HCT116 (cell line): ENCODE measurements at places on chromosomes 6 and 20. TPM values are rescaled to one million over a fixed set of nuclear protein-coding genes. Genes with fewer than 3 reads are reported as not detected.

- H3K4me1 ChIP-seq: no peaks in the 10 kb centered on the region
- no peak overlapping the region for H3K4me3 ChIP-seq
Measured at GRCh38 chr6:166275714-166276166, 32.5 kb downstream of the PRR18 start.

DNA sequence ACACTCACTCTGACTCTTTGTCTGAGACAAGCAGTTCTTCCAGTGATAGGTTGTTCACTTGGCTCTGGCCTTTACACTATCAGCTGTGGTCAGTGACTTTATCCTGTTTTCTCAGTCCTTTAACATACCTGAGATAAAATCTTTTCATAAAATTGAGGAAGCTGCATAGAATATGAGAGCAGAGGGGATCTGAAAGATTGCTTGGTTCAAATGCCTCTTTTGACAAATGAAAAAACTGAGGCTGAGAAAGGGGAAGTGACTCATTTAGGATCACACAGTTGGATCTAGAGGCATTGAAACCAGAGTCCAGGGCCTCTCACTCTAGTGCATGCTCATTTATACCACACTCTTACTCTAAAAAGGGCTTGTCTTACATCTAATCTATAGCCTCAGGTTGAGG lies 277.0 kb upstream of the TBX18 start:
- no peak overlapping the region for H3K27ac ChIP-seq
- DNase-seq: no peak
- peaks cover 3% of the 10 kb centered on the region; the same call in 1 of the 2 replicates for H3K27me3 ChIP-seq

DNA sequence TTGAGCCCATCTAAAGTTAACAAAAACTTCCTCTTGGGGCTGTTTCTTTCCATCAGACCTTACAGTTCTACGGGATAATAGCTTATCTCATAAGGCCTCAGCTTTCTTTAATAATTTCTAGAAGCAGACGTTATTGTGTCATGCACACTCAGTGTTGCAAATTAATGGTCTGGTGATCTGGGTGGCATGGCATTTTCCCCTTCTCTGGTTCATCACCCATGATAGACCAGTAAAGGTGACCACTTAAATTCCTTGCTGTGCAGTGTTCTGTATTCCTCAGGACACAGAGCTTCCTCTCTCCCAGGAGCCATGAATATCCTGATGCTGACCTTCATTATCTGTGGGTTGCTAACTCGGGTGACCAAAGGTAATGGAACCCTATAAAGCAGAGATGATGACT lies at the start of gene DEFB125:
Gene DEFB125 (plus strand): TSS at position 272 of the 400 bp plus-strand sequence. CDS start 38 bp downstream, at position 310.
- no peak for DNase-seq
- no peaks in the 10 kb centered on the region for H3K4me1 ChIP-seq
- no peaks in the 10 kb centered on the region for H3K36me3 ChIP-seq
- 0 out of 2 replicates have a peak, but pooled peaks cover 4% of the 10 kb centered on the region for H3K27me3 ChIP-seq
- no peak within 1 kb of the TSS for H3K4me3 ChIP-seq

- no peak for DNase-seq
- no peak overlapping the region for H3K27ac ChIP-seq
- H3K4me1 ChIP-seq: no peaks in the 10 kb centered on the region
- no peaks in the 10 kb centered on the region for H3K36me3 ChIP-seq
- no peaks in the 10 kb centered on the region for H3K27me3 ChIP-seq
- H3K4me3 ChIP-seq: no peak overlapping the region
Measured at GRCh38 chr6:69555088-69555638, 241.6 kb downstream of the LMBRD1 start.

GRCh38 chr6:44000164-44000842 lies 126.9 kb downstream of the MRPL14 start:
- H3K36me3 ChIP-seq: no peaks in the 10 kb centered on the region
- H3K4me1 ChIP-seq: peaks cover 69% of the 10 kb centered on the region
- DNase-seq: peak; percentile 65
- H3K27me3 ChIP-seq: no peaks in the 10 kb centered on the region
- H3K4me3 ChIP-seq: peak overlapping the region; percentile 58

DNA sequence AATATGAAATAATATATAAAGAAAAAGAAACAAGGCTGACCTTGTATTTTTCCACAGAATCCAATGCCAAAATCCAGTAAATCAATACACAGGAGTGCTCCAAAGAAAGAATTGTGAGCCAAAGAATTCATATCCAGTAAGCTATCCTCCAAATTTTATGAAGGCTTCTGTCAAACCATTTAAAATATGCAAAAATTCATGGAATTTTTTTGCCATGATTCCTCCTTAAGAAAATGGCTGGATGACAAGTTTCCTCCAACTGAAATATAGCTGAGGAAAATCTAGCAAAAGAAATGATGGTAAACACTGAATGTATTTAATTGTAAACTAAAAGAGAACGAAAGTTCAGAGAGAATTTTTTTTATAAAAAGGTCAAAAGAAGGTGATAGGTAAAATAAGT lies 290.3 kb downstream of the UBE3D start:
- H3K36me3 ChIP-seq: no peaks in the 10 kb centered on the region
- no peak overlapping the region for H3K4me3 ChIP-seq
- no peaks in the 10 kb centered on the region for H3K4me1 ChIP-seq
- no peaks in the 10 kb centered on the region for H3K27me3 ChIP-seq
- no peak overlapping the region for H3K27ac ChIP-seq

GRCh38 chr20:49252556-49253350 lies 25.1 kb downstream of the ZNFX1 start:
- no peak overlapping the region for H3K4me3 ChIP-seq
- DNase-seq: no peak
- no peaks in the 10 kb centered on the region for H3K4me1 ChIP-seq
- peaks cover 64% of the 10 kb centered on the region for H3K36me3 ChIP-seq

SLC4A11 gene
- 22.7 TPM for total RNA-seq

HCRTR2 gene
- not detected for total RNA-seq

RBPJL gene
- not detected for total RNA-seq
